CD4-positive, alpha-beta memory T cell (primary cell): ENCODE measurements at places on chromosomes 11 and 22.

DNA sequence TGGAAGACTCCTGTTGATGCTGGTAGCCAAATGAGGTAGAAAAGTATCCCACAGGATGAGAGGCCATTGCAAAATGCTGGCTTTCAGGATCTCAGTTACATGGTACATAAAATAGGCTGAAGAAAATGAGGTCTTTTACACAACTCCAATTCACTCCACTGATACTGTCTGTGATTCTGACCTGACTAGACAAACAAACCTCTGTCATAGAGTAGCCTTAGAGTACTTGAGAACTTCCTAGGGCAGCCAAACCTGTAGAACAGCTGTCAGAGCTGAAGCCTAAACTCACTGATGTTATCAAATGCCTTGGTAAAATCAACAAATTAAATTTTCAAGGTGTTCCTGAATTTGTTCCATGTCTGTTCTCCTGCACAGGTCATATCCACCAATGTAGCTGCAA is 26.2 kb upstream of the POGLUT3 start:
- no peak for DNase-seq

GRCh38 chr11:128240546-128240945 is 346.8 kb downstream of the ETS1 start:
- DNase-seq = no peak

GRCh38 chr11:10818594-10818993 is 9.9 kb upstream of the EIF4G2 start:
- no peak for DNase-seq

GRCh38 chr11:85875505-85875904 is 20.3 kb downstream of the CCDC83 start:
- no peak for DNase-seq

- DNase-seq = no peak
Observed at GRCh38 chr11:116692318-116693101, 80.3 kb downstream of the BUD13 start.
